Gastrocnemius medialis (tissue), 4 donors: ENCODE measurements at places on chromosomes 1 and 21. TPM values are rescaled to one million over a fixed set of nuclear protein-coding genes. Genes with fewer than 3 reads are reported as not detected.

DNA sequence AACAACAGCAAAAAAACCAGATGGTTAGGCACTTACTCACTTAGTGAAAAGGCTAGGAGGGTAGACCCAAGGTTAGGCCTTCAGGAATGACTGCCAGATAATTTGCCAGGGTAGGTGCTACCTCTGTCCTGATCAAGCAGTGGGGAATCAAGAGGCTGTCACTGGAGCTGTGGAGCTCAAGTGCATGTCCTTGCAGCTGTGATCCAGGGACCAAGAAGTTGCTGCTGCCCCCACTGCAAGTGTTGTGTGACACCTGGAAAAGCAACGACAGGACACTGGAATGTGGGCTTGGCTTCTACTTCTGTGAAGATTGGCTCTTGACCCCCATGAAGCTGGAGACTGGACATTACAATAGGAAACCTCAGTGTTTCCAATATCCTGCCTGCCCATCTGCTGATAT, 72.1 kb downstream of the PEX14 start:
- no peaks in the 10 kb centered on the region for H3K4me1 ChIP-seq
- no peaks in the 10 kb centered on the region for H3K27me3 ChIP-seq
- H3K27ac ChIP-seq = no peak overlapping the region
- no peaks in the 10 kb centered on the region for H3K36me3 ChIP-seq

The DIO1 gene
- not detected for total RNA-seq

The CAMK2N1 gene
- 1.6 TPM for total RNA-seq

DNA sequence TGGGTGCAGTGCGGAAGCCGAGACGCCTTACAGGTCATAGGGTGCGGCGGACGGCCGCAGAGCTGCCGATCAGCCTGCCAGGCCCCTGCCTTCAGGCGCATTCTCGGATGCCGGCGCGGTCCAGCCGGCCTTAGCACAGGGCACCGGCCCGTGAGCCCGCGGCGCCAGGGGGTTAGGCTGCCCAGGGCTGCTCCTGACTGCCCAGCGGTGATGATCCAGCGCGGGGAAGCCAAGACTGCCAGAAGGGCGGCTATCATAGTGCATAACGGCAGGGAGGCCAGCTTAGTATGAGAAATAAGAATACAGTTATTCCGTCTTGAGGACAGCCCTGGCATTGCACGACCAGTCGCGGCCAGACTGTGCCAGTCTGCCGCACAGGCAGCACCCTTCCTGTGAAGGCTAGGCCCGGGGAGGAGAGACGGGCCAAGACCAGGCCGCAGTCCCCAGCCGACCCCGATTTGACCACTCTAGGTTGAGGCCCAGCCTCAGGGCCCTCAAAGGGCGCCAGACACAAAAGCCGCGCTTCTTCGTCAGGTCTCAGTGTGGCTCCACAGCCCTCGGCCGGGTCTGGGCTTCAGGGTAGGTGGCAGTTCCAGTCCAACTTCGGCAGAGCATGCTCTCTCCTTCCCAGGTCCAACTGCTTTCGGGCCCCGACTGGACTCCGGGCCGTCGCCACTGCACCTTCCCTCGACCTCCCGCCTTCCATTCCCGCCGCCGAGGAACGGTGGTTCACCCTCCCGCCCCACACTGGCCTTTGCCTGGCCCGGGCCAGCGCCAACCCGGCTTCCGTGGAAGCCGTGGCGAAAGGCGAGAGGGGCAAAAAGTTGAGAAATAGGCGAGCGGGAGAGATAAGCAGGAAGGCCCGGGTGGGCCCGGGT, 829 bp downstream of the ALX3 start:
- H3K36me3 ChIP-seq = no peaks in the 10 kb centered on the region
- H3K27ac ChIP-seq = no peak overlapping the region
- peaks cover 63% of the 10 kb centered on the region for H3K27me3 ChIP-seq
- no peak for DNase-seq
- no peak overlapping the region for H3K4me3 ChIP-seq
- H3K4me1 ChIP-seq = no peaks in the 10 kb centered on the region

- H3K4me1 ChIP-seq = no peaks in the 10 kb centered on the region
- no peak for DNase-seq
- H3K4me3 ChIP-seq = no peak overlapping the region
- no peaks in the 10 kb centered on the region for H3K27me3 ChIP-seq
- no peak overlapping the region for H3K27ac ChIP-seq
These were observed 18.8 kb downstream of the PDZK1 start for GRCh38 chr1:145688328-145688727.

The C1QA gene
- total RNA-seq = 14.3 TPM

The MAP10 gene
- total RNA-seq = 2.2 TPM

- H3K27me3 ChIP-seq = peaks cover 100% of the 10 kb centered on the region
- H3K36me3 ChIP-seq = no peaks in the 10 kb centered on the region
- peaks cover 37% of the 10 kb centered on the region for H3K4me1 ChIP-seq
- no peak overlapping the region for H3K27ac ChIP-seq
These were observed 4.0 kb upstream of the DMRTA2 start for GRCh38 chr1:50427086-50427817.

The TAS1R3 gene
- total RNA-seq = 0.20 TPM

GRCh38 chr1:191984856-191985255, 173.4 kb upstream of the RGS18 start:
- no peaks in the 10 kb centered on the region for H3K27me3 ChIP-seq
- no peaks in the 10 kb centered on the region for H3K36me3 ChIP-seq
- no peak overlapping the region for H3K27ac ChIP-seq
- H3K4me3 ChIP-seq = no peak overlapping the region

The ADGRL2 gene
- total RNA-seq = 5.4 TPM

DNA sequence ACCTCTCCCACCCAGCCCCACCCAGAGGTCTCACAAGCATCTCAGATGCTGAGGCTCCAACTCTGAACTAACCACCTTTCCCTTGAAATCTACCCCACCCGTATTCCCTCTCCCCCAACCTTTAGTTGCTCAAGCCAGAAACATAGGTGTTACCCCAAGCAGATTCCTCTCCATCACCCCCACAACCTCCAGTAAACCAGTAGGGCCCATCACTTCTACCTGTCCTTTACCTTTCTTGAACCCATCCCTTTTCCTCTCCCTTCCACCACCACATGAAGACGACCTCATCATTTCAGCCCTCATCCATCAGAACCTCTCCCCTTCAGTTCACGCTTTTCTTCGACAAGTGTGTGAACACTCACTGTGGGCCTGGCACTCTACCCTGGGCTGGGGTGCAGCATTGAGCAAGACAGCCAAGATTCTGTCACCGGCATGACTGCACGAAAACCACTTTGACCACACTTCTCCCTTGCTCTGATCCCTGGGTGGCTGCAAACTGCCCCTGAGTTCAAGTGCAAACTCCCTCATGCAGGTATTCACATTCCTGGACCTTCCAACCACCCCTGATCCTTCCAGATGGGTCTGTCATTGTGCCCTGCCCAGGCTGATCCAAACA, 65.5 kb upstream of the LAPTM5 start:
- no peak overlapping the region for H3K4me3 ChIP-seq
- H3K27ac ChIP-seq = peak overlapping the region; percentile 91
- DNase-seq = no peak
- peaks cover 30% of the 10 kb centered on the region for H3K4me1 ChIP-seq
- no peaks in the 10 kb centered on the region for H3K36me3 ChIP-seq

- H3K36me3 ChIP-seq = no peaks in the 10 kb centered on the region
- DNase-seq = no peak
- no peaks in the 10 kb centered on the region for H3K27me3 ChIP-seq
- H3K27ac ChIP-seq = no peak overlapping the region
- no peak overlapping the region for H3K4me3 ChIP-seq
- H3K4me1 ChIP-seq = no peaks in the 10 kb centered on the region
These were observed 21.3 kb upstream of the PGBD2 start for GRCh38 chr1:248884632-248885295.

DNA sequence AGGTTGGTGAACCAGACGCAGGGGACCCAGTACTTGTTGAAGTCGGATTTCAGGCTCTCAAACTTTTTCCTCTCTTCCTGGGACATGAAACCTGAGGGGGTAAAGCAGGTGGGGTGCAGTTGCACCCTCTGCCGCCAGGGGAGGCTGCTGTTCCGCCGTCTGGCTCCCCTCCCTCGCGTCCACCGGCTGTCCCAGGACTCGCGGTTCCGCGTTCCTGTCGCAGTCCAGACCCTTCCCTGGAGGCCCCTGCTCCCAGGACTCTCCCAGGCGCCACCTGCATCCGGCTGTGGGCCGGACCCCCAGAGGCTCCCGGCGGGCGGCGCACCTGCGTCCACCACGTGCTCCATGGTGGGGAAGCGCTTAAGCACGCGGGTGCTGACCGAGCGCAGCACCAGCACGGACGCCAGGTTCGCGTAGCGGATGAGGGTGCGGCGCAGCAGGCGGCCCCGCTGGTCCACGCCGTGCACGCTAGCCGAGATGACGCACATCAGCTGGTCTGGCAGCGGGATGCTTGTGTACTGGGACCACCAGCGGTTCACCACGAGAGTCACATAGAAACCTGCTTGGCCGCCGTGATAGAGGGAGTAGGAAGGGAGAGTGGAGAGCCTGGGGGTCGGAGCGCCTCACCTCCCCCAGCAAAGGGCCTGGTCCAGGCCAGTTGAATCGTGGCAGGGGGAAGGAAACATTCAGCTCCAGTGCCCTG, 1.7 kb downstream of the BEST4 start:
- H3K36me3 ChIP-seq = no peaks in the 10 kb centered on the region
- peak; percentile 66 for DNase-seq
- peak overlapping the region; percentile 72 for H3K4me3 ChIP-seq
- H3K27ac ChIP-seq = peak overlapping the region; percentile 50
- no peaks in the 10 kb centered on the region for H3K27me3 ChIP-seq
- peaks cover 19% of the 10 kb centered on the region for H3K4me1 ChIP-seq

GRCh38 chr1:25800703-25801377, 847 bp downstream of the SELENON start:
- peak overlapping the region; percentile 66 for H3K4me3 ChIP-seq
- H3K27me3 ChIP-seq = no peaks in the 10 kb centered on the region
- peak overlapping the region; percentile 80 for H3K27ac ChIP-seq
- H3K36me3 ChIP-seq = no peaks in the 10 kb centered on the region
- peak; percentile 38 for DNase-seq

DNA sequence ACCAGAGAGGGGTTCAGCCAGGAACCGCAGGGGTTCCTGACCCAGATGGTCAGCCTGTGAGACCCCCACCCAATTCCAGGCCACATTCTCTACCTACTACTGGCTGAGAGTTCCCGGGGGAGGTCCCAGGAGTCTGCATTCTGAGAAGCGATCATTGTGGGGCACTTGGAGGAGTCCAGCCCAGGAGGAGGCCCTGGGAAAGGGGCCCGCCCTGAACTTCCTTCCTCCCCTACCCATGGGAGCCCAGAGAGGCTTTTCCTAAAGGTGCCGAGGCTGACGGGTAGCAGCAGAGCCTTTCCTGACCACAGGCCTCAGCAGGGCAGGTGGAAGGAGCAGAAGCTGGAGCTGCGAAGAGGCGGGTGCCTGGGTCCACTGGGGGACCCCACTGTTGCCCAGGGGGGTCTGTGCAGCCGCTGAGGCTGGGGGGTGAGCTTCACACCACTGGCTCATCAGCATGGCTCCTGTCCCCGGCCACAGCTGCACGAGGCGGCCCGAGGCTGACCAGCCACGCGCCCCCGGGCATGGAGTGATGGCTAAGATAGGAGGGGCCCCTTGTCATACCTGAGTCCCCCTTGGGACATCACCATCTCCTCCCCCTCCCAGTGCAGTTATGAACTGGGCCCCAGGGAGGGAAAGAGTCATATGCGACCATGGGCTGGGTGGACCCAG, 127.7 kb downstream of the PRDM16 start:
- DNase-seq = no peak
- H3K27ac ChIP-seq = peak overlapping the region; percentile 35
- H3K4me1 ChIP-seq = no peaks in the 10 kb centered on the region
- H3K27me3 ChIP-seq = no peaks in the 10 kb centered on the region
- no peaks in the 10 kb centered on the region for H3K36me3 ChIP-seq
